ENCODE measurements at places on chromosomes 2 and 18.
A peak's percentile ranks its signal among the peaks of the same experiment; 100 is the strongest.

- no peak for DNase-seq
These were observed 69.1 kb downstream of the MBD2 start for GRCh38 chr18:54155412-54155811.

DNA sequence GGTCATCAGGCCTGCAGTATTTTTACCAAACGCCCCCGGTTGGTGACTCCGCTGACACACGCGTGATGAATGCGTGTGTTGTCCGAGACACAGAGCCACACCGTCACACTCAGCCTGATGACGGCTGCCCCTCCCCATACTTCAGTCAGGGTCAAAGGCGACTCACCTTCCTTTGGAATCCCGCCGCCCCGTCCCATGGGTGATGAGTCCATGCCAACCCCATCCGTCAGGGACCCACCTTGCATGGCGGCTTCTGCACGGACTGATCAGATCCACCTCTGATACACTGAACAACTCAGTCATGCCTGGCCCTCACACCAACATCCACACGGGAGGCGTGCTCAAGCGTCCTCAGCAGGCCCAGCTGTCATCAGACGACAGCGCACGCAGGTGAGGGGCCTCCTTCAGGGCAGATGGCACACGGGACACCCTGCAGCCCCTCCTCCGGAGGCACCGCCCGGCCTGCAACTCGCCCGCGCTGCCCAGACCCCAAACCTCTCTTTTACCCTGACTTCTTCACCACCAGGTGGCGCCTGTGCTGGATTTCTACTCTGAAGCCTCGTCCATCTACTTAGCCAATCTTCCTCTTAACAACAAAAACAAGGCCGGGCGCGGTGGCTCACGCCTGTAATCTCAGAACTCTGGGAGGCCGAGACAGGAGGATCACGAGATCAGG is 89.2 kb downstream of the ZNF516 start:
- DNase-seq, result peak; percentile 62

DNA sequence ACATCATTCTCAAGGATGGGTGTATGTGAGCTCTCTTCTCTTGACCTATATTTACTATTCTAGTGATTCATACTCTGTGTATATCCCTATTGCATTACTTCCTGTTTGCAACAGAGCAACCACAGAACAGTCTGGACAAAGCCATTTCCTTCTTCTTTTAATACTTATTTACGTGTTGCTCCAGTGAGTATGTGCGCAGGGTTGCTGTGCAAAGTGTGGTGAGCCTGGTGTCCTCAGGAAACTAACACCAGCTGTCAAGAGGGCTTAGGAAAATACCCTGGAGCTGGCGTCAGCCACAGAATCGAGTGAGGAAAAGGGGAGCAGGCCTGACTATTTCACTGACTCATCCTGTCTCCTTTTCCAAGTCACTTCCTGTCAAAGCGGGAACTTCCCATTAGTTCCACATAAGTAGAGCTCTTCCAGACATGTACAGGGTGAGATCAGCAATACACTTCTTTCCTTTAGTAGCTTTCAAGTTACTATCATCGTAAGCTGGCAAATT is 214.1 kb upstream of the COPS8 start:
- no peak for DNase-seq

GRCh38 chr18:49934457-49934856 is 121.1 kb upstream of the ACAA2 start:
- no peak for DNase-seq

GRCh38 chr2:229370509-229370908 is 99.4 kb upstream of the PID1 start:
- no peak for DNase-seq

DNA sequence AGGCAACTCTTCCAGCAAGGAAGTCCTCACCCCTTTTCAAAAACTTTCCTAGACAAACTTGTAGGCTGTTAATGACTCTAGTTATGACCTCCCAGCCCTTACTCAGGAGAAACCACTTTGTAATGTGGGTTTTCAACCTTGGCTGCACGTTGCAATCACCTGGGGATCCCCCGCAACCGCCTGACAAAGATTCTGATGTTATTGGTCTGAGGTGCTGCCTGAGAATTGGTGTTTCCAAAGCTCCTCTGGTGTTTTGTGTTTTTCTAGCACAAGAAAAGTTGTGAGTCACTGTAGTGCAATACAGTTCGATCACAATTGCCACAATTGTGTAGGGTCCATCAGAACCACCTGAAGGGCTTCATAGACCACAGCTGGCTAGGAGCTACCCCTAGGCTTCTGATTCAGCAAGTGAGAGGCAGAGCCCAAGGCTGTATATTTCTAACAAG is 121.6 kb downstream of the SP100 start:
- no peak for DNase-seq

DNA sequence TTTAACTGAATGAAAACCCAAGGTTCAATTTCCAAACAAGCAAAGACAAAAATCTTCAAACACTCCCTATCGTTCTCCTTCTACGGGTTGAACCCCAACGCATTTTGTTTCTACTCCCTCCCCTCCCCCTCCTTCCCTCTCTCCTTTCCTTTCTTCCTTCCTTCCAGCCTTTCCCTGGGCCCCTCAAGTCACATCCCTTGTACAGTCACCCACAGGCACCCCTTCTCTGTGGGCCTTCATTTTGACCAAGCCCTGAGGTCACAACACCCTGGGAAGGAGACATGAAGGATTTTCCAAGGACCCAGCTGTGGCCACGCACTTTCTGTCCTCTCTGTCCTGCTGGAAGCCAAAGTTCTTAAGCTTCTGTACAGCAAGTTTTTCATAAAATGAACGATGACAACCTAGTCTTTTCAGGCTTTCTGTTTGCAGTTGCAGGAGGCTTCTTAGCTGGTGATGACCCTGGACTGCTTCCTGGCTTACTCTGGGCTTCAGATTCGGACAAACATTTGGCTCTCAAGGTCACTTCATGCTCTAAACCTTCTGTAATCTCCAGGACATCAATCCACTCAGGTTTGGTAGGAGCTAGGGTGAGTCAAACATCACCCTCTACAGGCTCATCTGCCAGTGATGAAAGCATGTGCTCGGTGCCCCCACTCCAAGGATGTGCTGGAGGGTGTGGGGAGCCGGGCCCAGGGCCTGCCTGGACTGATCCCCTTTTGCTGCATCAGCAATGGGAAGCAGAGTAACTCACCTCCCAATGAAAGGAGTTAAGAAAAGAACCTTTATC is 25.5 kb downstream of the TMEM247 start:
- no peak for DNase-seq

- no peak for DNase-seq
These were observed 108.8 kb upstream of the TCF4 start for GRCh38 chr18:55696811-55697210.

DNA sequence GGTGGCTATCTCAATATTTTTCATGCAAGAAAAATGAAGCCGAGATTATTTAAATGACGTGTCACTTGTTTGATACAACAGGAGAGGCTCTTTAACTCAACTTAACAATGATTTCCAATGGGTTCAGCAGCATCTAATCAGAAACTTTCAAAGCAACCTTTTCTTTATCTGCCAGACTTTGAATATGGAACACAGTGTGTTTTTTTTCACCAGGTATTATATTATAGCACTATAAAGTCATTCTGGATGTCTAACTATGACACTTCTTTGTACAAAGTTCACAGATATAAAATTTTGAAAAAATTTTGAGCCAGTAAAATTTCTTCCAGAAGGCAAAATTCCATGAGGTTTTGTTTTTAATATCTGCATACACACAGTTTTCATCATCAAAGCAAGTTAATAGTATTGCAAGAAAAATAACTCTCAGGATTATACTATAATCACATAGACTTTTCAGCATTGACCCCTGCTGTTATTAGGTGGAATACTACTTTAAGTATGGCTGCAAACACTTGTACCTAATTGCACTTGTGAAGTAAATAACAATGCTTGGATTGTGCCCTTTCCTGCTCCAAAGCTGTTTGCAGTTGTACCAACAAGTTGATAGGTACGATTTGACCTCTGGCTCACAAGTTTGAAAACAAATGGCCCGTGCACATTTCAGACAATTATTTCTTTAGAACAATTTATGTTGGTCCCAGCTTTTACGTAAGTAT is 44.0 kb upstream of the DSG1 start:
- no peak for DNase-seq

DNA sequence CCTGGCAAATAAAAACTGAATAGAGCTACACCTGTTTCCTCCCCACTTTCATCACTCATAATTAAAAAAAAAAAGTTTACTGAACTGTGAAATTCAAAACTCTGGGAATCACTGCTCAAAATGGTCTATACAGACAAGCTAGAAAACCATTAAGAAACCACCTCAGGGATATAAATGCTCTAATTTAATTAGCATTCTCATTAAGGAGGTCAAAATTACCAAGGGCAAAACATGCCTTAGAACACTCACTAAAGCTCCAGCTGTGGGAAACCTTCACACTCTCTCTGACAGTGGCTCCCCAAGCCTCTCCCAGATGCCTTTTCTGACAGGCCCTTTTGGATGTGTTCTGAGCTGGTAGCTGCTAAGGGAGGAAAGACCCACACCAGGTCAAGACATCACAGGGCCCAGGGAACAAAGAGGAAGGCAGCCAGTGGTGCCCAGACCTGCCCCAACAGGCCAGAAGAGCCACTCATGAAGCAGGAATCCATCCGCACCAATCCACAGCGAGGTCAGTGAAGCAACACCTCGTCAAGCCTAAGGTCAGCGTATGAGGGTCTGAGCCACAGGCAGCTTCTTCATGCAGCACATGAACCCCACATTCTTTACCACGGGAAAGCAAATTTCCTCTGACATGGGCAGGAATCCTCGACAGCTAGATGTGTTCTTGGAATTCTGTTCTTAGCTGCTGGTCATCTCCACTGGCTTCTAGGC is 35.6 kb downstream of the XDH start:
- no peak for DNase-seq
